Astrocyte (in vitro differentiated cells and primary cell): ENCODE measurements at places on chromosomes 6 and 20. TPM values are rescaled to one million over a fixed set of nuclear protein-coding genes. Genes with fewer than 3 reads are reported as not detected.

DNA sequence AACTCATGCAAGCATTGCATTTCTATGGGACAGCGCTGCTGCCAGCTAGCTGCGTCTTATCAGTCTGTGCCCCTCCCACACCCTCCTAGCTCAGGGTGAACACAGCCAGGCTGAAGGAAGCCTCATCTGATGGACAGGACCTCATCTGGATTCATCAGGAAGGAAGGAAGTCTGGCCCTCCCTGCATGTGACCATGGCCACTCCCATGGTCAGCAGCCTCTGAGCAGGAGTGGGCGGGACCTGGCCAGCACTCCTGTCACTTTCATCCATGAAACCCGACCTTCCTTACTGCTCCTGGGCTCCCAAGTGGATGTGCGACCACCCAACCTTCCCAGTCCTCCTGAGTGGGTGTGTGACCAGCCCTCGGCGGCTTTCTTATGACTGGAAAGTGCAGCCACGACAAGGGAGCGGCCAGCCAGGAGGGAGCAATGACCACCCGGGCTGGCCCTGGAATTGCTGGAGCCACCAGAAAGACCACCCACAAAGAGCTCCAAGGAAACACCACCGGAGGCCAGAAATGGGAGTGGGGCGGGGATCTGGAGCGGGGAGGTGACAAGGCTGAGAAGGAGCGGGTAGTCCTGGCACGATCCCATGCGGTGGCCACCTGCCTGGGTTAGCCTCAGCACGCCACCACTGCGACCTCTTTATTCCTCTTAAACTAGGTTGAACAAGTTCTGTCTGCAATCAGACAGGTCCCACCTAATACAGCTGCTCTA lies 241.2 kb downstream of the TTLL2 start:
- no peaks in the 10 kb centered on the region for H3K27me3 ChIP-seq
- H3K27ac ChIP-seq = no peak overlapping the region
- H3K4me1 ChIP-seq = no peaks in the 10 kb centered on the region

- H3K4me3 ChIP-seq = no peak overlapping the region
- H3K36me3 ChIP-seq = no peaks in the 10 kb centered on the region
- H3K27ac ChIP-seq = no peak overlapping the region
- DNase-seq = no peak
These were observed 132.5 kb upstream of the NEDD9 start for GRCh38 chr6:11364971-11365397.

DNA sequence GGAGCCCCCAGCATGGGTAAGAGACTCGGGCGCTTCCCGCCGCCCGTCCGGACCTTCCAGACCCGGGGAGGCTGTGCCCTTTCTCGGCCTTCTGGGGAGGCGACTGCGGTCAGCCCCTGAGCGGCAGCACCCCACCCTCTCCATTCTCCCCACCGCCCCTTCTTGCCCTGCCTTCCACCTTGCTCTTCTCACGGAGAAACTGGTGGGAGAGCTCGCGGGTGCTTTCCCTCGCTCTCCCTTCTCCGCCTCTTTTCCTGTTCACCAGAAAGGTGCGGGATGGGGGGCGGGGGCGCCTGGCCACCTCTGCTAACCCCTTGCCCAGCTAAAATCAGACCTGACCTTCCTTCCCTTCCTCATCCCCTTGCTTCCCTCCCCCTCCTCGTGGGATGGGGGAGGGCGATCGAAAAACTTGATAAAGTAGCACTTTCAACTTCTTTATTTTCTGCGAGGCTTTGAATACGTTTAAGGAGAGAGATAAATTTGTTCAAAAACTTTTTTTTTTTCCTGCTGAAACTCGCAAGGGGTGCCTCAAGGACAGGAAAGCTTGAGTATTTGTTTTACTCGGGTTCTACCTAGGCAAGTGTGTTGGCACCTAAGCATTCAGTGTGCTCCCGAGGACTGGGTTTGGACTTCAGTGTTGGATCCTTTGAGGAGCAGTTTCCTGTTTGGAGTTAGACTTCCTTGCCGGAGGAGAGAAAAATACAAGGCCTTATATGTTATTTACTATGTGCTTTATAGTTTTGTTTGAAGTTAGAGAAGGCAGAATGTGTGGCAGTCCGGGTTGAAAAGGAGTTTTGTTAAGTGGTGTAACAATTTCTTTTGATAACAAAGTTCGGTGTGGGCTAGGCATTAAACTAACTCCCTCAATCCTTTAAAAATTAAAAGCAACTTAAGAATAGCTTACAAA lies 897 bp downstream of the CD2AP start:
- peak; percentile 27 for DNase-seq
- H3K27me3 ChIP-seq = no peaks in the 10 kb centered on the region
- H3K27ac ChIP-seq = peak overlapping the region; percentile 93

The MAD2L1BP gene
- 28.0 and 32.2 TPM in 2 replicates for total RNA-seq
